ENCODE measurements at places on chromosomes 16 and 17.

DNA sequence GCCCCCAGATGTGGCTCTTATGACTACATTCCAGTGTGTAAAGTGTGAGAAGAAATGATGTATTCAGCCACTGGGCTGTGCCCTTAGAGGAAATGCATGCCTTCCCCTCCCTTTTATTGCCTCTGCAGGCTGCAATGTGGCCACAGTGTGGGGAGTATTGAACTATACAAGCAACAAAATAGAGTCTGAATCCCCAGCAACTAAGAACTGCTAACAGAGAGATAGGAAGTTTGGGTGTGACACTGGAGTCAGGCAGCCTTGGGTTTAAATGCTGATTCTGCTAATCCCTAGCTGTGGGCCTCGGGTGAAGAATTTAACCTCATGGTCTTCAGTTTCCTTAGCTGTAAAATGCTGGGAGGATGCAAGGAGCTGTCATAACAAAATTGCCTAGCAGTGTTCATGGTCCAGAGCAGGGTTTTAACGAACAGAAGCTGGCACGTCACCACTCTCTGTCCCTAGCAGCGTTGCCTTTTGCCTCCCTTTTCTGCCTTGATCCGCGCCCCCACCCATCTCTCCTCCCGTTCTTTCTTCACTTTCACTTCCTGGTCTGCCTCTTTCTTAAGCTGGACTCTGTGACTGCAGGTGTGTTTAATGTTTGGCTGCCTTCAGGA lies 50.3 kb downstream of the KPNA2 start:
- DNase-seq: no peak

DNA sequence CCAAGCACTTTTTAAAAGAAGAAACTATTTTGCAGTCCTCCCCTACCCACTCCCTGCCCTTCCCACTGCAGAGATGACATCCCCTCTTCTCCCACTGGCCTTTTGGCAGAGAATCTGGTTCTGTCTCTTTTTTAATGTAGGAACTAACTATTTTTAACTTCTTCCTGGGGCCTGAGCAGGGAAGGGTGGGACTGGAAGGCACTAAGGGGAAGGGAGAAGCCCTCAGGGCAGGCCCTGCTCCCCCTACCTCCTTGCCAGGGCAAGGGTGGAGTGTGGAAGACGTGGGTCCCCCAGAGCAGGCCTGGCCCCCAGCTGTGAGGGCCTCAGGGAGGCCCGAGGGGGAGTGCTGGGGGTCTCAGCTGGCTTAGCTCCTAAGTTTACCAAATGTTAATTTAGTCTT lies 19.5 kb downstream of the UNC13D start:
- DNase-seq: no peak

DNA sequence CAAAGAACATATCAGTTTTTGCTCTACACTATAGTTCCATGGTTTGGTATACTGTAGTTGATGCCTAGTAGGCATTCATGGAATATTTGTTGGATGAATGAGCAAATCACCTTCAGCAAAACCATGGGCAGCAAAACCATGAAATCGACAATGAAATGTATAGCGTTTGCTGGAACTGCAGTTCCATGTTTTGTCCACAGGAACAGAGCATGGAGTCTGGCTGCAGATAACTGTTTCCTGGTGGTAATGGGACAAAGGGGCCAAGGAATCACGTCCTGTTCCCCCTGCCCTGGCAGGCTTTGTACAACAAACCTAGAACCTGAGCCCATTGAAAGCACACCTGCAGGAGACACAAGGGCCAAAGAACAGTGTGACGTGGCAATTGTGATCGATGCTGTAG lies 101.1 kb downstream of the USP31 start:
- DNase-seq: no peak

- DNase-seq: peak; percentile 19
Measured at GRCh38 chr17:36475346-36475970, 11.0 kb upstream of the ZNHIT3 start.

- DNase-seq: no peak
Measured at GRCh38 chr17:40562838-40563219, 2.4 kb downstream of the CCR7 start.

GRCh38 chr17:80929449-80929848 lies 62.2 kb upstream of the CHMP6 start:
- DNase-seq: no peak

GRCh38 chr17:35799942-35800341 lies 4.5 kb upstream of the MMP28 start:
- DNase-seq: no peak

DNA sequence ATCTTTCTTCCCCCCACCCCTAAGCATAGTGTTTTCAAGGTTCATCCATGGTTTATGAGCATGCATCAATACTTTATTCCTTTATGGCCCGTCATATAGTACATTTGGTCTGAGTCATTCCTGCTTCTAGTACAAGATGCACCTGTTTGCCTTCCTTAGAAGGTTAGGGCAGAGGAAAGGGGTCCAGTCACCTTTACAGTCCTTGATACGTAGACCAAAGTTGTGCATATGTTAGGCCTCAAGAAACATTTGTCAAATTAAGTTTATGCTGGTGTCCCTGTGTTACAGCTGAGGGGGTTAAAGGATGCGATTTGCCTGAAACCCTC lies 1.4 kb downstream of the CYB5D2 start:
- no peak for DNase-seq

DNA sequence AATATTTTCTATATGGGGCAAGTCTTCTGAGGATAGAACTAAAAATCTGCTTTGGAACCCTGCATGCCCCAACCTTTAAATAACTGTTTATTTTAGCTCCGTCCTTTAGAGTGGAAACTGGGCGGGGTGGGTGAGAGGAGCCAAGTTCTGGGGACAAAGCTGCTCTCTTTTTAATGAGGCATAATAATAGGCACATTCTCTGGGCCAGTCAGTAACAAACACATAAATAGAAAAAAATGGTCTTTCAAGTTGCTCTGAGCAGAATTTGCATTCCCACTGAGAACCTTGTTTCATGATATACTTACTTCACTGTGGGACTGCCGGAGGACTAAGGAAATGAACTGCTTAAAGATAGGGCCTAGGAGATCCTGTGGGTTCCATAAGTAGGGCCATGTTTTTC lies 51.5 kb downstream of the KNOP1 start:
- DNase-seq: no peak

GRCh38 chr17:33895491-33895890 lies 359.6 kb upstream of the CCL2 start:
- no peak for DNase-seq

GRCh38 chr17:37829592-37830123 lies 84.8 kb upstream of the HNF1B start:
- no peak for DNase-seq

- no peak for DNase-seq
Measured at GRCh38 chr17:30318155-30318554, 15.7 kb downstream of the TMIGD1 start.

DNA sequence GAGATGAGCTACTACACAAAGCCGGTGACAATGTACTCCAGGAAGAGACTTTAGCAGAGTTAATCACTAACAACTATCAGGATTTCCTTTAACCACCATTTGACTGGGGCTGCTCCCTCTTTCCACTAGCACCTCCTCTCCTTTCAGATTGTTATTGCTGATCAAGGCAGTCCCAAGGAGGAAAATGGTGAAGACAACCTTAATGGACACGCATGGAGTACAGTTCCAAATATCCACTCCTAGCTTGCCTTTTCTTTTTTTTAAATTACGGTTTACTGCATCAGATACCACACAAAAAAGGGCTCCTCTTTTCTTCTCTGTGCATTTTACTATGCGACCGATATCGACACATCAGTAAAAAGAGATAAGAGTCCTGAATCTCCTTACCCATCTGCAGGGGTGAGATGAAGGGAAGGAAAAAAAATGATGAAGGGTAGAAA lies 30.9 kb downstream of the FAM222B start:
- DNase-seq: peak; percentile 77

- DNase-seq: peak; percentile 59
Measured at GRCh38 chr17:80474231-80474960, 2.0 kb downstream of the NPTX1 start.

DNA sequence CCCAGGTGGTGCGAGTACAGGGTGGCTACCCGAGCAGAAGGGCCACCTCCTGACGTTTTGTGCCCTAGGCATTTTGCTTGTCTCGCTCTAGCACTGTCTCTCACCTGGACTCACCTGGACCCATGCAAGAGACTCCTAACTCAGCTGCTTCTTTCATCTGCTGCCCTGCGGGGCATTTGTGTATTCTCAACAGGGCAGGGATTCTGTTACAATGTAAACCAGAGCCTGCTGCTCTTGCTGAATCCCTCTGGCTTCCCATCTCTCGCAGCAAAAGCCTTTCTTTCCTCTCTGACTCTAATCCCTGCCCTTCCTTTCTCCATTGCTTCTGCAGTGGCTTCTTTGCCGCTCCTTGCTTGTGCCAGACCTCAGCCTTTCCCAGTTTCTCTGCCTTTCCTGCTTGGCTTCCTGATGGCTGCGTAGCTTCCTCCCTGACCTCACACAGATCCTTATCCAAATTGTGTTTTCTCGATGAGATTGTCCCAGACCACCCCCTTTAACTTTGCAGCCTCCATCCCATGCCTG lies 10.2 kb downstream of the ARSG start:
- peak; percentile 63 for DNase-seq

- no peak for DNase-seq
Measured at GRCh38 chr17:40479754-40480480, 21.5 kb downstream of the TNS4 start.

GRCh38 chr16:85577899-85578598 lies 35.1 kb upstream of the GSE1 start:
- DNase-seq: no peak

DNA sequence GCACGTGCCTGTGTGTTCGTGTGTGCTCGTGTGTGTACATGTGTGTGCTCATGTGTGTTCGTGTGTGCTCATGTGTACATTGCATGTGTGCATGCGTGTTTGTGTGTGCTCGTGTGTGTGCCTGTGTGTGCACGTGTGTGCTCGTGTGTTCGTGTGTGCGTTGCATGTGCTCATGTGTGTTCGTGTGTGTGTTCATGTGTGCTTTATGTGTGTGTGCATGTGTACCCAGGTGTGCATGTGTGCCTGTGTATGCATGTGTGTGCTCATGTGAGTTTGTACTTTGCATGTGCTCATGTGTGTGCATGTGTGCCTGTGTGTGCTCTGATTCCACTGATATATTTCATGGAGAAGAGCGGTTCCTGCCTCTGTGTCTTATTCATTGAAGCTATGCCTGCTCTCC lies 265.5 kb downstream of the FOXL1 start:
- no peak for DNase-seq

GRCh38 chr17:47239967-47240651 lies 13.5 kb upstream of the ITGB3 start:
- DNase-seq: peak; percentile 46

DNA sequence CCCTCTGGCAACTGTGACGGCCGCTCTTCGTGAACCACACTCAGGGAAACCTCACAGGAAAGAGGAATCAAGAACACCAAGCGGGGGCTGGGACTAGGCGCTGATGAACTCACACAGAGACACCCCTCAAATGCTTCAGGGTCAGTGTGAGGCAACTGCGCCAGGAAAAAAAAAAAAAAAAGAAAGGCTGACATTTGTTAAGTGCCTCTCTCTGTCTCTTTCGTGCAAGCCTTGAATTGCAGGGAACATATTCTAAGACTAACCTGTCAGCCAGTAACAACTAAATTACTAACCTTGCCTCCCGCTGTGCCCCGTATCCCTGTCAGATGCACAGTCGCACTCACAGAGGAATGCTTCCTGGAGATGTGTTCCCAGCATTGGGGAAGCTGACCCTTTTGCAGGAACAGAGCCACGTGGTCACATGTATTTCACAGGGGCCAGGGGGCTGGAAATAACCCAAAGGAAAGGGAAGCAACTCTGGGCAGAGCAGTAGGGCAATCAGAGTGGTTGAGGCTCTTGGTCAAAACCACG lies 247.8 kb downstream of the XYLT1 start:
- DNase-seq: no peak

DNA sequence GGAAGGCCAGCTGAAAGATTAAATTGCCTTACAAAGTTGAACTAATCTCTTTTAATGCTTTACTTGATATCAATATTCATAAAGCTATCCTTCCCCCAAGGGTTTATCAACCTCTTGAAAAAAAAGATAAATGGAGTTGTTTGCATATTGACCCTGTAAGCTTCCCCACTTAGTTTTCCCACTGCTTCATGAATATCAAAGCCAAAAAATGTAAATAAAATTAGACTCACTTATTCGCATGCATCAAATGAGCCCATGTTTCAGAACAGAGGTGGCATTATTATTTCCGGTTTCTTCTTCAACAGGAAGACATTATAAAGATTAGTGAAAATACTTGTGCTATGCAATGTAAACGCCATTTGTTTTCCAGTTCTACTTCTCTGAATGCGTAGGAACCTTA lies 150.7 kb downstream of the CDH11 start:
- DNase-seq: no peak

GRCh38 chr16:9966569-9967157 lies 215.6 kb downstream of the GRIN2A start:
- no peak for DNase-seq

GRCh38 chr17:4607773-4608187 lies 23.5 kb downstream of the SMTNL2 start:
- DNase-seq: no peak

DNA sequence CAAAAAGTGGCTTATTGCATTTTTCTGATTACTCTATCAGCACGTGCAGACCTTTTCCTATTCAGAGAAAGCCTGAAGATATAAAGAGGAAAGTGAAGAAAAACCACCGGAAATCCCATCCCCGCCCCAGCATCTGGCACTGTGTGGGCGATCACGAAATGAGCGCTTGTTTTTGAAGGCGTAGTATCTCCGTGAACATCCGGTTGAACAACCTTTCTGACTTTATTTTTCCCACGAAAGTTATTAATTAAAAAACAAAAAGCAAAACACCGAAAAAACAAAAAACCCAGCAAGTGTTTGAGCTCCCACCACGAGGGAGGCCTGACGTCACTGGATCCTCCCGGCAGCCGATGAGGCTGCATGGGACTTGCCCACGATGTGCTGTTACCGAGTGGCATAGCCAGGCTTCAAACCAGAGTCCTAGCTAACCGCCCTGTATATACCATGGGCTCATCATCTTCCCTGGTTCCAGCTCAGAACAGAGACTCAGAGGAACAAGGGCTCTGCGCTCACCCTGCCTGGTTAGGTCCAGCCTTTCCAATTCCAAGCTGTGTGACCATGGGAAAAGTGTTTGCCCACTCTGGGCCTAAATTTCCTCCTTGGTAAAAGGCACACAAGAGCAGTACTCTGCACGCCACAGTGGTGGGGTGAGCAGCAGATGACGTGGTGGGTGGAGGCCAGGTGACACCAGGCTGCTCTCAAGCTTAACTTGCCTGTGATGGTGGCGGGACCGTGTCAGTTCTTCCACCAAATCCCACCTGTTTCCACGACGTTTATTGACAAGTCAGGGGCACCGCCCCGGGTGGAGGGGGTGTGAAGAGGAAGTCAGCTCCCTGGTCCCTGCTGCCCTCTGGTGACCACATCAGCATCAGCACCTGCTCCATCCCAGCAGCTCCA lies 34.3 kb upstream of the IL21R start:
- peak; percentile 29 for DNase-seq

- no peak for DNase-seq
Measured at GRCh38 chr17:17580662-17581470, 10.6 kb downstream of the PEMT start.

DNA sequence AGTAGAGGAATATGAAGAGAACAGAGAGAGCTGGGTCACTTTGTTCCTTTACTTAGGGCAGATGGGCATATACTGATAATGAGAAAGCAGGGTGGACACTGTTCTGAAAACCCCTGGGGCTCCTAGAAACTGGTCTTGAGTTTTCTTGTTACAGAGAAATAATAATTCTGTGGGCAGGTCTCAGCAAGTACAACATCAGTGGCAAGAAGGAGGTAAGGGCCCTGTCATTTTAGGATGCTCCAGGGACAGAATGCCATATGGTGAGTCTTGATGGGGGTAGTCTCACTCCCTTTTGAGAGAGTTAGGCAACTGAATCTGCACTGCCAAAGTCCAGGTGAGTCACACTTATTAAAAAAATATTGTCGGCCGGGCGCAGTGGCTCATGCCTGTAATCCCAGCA lies 102.3 kb downstream of the KCNJ2 start:
- no peak for DNase-seq

GRCh38 chr16:11050944-11051343 lies 106.6 kb downstream of the CLEC16A start:
- DNase-seq: peak; percentile 78

Data from NCI-H1417 (cell line).